ENCODE measurements at places on chromosomes 5 and 9.

DNA sequence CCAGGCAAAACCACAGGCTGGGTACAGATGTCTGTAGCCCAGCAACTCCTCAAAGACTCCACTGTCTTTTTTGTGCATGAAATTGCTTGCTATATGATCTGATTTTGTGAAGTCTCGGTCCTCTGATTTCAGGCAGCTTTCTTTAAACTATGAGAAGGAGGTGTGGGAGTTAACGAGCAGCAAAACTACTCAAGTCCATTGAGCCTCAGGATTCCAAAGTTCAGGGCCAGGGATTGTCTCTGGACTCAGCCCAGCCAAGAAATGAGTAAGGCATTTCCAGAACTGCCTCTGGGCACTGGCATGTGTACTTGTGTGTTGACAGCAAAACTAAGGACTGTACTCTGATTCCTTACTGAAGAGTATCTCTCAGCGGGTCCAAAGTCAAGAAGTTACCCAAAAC is 53.4 kb upstream of the GLIS3 start:
- no peak for DNase-seq

GRCh38 chr5:83199126-83199525 is 121.8 kb downstream of the XRCC4 start:
- DNase-seq: no peak

DNA sequence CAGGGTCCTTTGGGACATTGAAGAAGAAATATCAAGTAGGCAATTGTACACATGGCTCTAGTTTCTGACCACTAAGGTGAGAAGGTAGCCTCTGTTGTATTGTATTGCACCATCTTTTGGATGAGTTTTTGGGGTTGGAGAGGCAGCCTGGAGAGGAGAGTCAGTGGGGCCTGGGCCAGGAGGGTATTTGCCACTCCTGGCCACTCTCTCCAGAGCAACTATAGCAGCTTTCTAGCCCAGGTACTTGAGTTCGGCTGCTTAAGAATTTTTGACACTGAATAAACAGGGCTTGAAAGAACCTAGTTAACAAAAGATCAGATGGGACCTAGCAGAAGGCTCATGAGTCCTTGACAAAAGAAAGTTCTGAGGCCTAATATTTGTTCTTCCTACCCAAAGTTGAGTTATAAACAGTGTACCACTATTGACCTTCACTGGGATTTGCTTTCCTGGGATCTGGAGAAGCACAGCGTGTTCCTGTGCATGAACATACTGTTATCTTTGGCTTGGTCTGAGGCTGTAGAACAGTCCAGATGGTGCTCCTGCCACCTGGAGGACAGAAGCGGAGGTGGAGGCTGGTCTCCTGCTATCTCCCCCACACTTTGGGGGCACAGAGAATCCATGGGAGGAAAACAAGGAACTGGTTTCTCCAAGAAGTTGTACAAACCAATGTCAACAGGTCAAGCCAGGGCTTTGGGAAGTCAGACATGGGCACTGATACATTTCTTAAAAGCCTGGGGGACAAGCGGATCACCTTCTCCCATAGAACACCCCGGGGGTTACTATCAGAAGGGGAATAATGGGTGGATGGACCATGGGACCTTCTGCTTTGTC is 110.4 kb upstream of the LIFR start:
- no peak for DNase-seq

- no peak for DNase-seq
Observed at GRCh38 chr9:115263371-115264075, 145.6 kb upstream of the TNC start.

DNA sequence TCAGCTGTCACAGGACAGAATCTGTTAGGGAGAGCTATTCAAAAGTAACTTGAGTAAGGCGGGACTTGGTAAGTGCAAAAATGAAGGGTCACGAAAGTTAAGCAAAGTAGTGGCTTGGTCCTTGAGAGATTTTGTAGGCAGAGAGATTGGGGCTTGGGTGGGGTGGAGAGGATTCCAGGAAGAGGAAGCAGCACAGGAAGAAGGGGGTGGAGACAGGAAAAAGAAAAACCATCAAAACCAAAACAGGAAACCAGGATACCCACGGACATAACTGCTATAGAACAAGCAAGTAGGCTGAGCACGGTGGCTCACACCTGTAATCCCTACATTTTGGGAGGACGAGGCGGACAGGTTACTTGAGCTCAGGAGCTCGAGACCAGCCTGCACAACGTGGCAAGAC is 3.7 kb downstream of the ROPN1L start:
- no peak for DNase-seq

DNA sequence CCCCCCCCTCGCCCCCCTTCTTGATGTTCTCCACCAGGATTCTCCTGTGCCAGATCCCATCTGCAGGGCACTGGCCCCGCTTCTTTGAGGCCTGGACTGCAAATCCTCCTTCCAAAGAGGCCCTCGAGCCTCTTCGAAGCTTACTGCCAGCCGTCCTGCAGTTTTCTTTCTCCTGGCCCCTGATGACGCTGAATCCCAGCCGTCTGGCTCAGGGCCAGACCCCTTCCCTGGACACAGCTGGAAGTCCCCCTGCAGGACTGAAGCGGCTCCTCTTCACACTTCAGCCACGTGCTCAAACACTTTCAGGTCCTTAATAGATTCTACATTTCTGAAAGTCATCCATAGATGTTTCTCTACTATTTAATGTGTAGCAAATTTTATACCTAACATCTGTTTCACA is 121.5 kb downstream of the EHMT1 start:
- no peak for DNase-seq

- DNase-seq: no peak
Observed at GRCh38 chr5:68053202-68053601, 162.4 kb upstream of the PIK3R1 start.

GRCh38 chr5:168978015-168978414 is 322.9 kb downstream of the SLIT3 start:
- no peak for DNase-seq

DNA sequence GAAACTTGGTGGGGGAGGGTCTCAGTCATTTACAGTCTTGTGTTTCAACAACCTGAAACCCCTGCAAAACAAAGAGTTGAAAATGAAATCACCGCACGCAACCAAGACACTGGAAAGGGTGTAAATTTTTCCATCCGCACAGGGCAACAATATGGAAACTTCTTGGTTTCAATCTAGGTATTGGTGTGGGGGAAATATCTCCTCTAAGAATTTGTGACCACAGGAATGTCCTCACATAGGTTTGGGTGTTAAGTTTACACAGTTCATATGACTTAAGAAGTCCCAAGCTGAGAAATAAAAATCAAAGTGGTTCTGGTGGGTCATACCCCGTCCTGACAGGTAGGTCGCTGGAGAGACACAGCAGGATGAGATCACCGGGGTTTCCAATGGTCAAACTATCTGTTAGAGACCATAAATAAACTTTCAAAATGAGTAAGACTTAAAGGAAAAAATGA is 51.9 kb upstream of the PIP5K1B start:
- no peak for DNase-seq

DNA sequence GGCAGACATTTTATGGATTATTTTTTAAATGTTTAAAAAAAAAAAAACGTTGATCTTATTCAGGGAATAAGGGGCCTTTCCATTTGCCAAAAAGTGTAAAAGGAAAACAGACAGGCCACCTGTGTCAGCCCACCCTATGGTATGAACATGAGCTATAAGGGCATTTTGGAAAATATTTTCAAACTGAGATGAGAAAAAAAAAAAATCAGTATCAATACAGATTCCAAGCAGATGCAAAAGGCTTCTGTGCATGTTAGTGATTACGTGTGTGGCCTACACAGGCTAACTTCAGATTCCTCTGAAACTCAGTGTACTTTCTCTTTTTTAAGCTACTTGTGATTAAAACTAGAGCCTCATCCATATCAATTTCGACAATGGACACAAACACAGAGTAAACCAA is 189.9 kb downstream of the BNC2 start:
- no peak for DNase-seq

DNA sequence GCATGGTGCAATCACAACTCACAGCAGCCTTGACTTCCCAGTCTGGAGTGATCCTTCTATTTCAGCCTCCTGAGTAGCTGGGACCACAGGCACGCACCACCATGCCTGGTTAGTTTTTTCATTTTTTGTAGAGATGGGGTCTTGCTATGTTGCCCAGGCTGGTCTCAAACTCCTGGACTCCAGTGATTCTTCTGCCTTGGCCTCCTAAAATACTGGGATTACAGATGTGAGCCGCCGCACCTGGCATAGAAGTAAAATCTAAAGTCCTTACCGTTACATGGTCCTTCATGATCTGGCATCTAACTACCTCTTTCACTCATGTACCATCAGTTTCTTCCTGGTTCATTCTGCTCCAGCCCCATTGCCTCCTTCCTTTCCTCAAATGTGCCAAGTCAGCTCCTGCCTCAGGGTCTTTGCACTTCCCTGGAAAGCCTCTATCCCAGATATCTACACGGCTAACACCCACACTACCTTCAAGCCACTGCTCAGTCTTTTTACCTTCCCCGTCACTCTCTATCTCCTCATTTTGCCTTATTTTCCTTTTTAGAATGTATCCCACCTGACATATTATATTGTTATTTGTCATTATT is 6.9 kb upstream of the RBM27 start:
- no peak for DNase-seq

DNA sequence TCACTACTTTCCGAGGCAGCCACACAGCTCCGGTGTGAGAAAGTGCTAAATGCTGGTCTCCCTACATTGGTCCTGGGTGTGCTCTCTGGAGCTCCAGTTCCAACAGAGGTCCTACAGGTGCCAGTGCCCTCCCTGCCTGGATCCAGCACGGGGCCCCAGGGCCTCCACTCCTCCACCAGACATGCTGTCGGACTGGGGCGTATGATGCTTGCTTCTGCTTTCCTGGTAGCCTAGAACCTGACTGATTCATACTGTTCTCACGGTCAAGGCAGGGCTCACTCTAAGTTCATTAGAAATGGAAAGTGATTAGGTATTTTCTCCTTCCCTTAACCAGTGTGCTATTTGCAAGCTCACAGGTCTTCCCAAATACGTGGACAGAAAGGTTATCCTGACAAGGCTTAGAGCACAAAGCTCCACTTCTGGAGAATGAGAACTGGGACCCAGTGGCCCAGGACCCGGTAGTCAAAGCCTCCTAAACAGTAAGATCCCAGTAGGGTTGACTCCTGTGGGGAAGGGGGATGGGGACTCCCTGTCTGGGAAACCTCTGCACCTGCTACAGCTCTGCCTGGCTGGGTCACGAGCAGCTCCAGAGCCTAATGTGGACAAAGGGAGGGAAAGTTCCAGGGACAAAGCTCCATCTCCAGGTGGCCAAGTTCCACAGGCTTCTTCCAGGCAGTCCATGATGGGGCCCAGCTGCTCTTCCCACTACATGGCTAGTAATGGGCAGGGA is 98.1 kb downstream of the PAX5 start:
- no peak for DNase-seq

DNA sequence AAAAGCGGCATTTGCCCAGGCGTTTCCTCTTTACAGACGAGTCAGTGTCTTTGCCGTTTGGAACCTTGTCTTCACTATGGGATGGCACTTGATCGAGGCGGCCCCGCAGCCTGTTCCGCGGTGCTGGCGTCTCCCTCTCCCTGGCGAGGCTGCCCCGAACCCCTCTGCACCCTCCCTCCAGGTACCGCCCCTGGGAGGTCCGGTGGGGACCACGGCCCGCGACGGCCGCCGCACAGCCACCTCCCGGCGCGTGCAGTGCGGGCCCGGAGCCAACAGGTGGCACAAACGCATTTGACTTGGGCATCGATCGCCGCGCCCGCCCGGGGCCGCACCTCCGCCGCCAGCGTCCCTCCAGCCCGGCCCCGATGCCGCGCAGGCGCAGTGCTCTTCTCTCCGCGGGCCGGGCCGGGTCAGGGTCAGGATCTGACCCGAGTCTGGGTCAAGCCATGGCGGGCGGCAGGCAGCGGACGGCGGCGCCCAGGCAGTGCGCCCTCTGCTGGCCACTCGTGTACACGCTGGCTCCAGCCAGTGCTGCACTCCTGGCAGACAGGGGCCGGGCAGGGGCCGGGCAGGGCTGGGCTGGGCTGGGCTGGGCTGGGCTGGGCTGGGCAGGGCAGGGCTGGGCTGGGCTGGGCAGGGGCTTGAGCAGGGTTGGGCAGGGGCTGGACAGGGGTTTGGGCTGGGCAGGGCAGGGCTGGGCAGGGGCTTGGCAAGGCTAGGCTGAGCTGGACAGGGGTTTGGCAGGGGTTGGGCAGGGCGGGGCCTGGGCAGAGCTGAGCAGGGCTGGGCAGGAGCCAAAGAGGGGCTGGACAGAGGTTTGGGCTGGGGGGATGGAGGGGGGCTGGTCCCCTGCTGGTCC is 155.8 kb upstream of the IRX4 start:
- peak; percentile 84 for DNase-seq

DNA sequence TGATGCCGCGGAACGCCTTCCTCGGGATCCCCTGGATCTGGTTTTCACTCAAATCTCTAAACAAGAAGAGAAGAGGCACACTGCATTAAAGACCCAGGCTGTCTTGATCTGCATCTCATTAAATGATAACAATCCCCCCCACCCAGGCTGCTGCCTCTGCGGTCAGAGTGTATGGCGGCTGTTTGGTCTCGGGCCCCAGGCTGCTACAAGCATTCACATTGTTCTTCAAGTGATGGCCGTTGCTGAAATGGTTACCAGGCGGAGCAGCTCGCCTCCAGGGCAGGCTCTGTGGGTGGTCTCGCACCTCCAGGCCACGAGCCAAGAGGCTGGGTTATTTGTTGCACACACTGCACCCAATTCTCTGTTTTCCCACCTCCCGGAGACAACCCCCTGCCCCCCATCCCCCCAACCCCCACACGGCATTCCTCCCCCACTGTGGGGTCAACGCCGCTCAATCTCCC is 304.1 kb upstream of the PANK3 start:
- no peak for DNase-seq

- DNase-seq: no peak
Observed at GRCh38 chr9:2043881-2044462, 28.8 kb downstream of the SMARCA2 start.

DNA sequence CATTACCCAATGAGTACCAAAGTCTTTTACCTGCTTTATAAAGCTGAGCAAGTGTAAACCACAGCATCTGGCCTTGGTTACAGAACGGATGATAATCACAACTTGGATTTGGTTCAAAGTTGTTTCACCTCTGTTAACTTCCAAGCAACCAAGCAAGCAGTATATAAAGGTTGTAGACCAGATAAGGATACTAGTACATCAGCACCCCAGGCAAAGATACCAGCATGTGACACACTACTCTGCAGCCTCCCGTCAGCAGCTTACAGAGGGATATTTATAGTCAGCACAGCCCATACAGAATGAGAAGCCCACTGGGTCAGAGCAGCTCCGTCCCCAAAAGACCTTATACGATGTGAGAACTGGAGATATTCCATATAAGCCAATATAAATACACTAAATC is 193.3 kb downstream of the SMARCA2 start:
- no peak for DNase-seq

GRCh38 chr9:108057421-108058134 is 568.0 kb upstream of the KLF4 start:
- no peak for DNase-seq

- no peak for DNase-seq
Observed at GRCh38 chr5:76674330-76675066, 41.4 kb upstream of the F2R start.

GRCh38 chr5:135135530-135136226 is 101.7 kb upstream of the PITX1 start:
- no peak for DNase-seq

DNA sequence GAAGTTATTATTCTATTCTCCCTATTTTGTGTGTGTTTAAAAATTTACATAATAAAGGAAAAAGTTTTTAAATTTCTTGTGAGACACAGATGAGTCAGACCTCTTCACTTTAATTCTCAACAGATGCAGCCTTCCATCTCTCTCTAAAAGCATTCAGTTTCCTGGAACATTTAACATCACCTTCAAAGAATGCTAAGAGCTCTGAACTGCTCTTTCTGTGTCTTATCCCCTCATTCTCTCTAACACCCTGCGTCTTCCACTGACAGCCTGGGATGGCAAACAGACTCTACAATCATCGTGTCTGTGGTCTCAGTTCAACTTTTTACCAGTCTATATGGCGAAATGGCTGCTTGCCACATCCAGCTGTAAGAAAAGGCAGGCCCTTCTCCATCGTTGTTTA is 173.0 kb downstream of the HINT1 start:
- DNase-seq: no peak

Data from NCI-H2171 (cell line).